Hepatocyte (in vitro differentiated cells): ENCODE measurements at places on chromosomes 4 and X. TPM values are rescaled to one million over a fixed set of nuclear protein-coding genes. Genes with fewer than 3 reads are reported as not detected.
A peak's percentile ranks its signal among the peaks of the same experiment; 100 is the strongest.

DNA sequence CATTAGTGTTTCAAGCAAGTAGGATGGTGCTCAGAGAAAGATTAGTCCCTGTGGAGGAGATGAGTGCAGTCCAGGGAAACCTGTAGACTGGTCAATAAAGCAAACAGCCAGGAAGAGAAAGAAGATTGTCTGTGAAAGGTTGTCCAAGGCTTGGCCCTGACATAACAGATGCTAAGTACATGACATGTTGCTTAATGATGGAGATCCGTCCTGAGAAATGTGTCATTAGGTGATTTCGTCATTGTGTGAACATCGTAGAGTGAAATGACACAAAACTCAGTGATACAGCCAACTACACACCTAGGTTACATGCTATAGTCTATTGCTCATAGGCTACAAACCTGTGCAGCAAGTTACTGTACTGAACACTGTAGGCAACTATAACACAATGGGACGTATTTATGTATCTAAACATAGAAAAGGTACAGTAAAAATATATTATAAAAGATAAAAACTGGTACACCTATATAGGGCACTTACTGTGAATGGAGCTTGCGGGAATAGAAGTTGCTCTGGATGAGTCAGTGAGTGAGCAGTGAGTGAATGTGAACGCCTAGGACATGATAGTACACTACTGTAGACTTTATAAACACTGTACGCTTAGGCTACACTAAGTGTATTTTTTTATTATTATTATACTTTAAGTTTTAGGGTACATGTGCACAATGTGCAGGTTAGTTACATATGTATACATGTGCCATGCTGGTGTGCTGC, 9.0 kb upstream of the PRSS48 start:
- peak; percentile 13 for DNase-seq

DNA sequence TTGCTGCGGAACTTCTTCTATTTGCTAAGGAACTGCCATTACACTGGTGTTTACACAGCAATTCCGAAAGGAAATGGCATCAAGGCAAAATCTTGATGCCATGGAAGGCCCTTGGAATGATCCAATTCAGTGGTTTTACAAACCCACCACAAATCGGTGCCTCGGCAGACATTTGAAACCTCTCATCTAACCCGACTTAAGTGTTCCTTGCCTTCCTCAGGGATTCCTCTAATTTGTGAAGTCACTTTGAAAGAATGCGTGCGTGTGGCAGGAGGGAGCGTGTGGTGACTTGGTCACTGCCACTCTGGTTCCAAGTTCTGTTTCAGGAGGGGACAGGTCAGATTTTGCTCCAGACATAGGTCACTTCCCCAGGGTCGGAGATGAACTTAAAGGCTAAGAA, 4.8 kb downstream of the NOP14 start:
- DNase-seq, result no peak

MAGEC2 gene
- total RNA-seq, result not detected in 2 replicates

DNA sequence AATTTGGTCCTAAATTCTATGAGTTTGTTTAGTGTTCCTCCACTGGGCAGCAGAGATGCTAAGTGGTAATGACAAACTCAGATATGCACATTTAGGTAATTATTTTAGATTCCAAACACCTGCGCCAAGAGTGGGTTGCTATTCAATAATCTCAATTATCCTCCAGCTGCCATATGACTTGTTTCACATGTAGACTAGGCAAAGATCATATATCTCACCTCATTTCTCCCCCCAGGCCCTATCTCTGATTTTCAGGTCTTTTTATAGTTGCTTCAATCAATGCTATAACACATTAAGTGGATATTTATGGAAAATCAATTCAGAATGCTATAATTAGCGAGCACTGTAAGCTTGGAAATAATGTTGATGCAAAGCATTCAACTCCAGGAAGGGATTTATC, 217.6 kb downstream of the KCTD8 start:
- DNase-seq, result no peak

C4orf54 gene
- 0.07 TPM in 1 of 2 replicates, not detected in the other for total RNA-seq

DNA sequence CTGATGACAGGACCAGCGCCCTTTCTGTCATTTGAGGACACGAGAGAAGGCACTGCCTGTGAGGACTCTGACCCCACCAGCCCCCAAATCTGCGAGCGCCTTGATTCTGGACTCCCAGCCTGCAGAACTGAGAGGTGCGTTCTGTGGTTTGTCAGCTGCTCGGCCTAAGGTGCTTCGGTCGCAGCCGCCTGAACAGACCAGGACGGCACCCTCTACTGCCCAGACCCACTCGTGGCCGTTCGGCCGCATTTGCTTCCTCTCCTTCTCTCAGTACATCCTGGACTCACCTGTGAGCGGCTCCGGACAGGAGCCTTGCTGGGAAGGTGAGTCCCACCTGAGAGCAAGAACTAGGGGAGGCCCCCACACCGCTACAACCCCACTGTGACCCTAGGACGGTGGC, 8.5 kb downstream of the PCGF3 start:
- no peak for DNase-seq

SLIT2 gene
- 26.0 and 33.1 TPM in 2 replicates for total RNA-seq

AWAT2 gene
- not detected in 2 replicates for total RNA-seq

GRCh38 chr4:7154351-7154981, 37.9 kb upstream of the SORCS2 start:
- DNase-seq, result no peak
